ENCODE measurements at places on chromosomes 6 and 20. TPM values are rescaled to one million over a fixed set of nuclear protein-coding genes. Genes with fewer than 3 reads are reported as not detected.

HLA-DOA gene
- 0.55 TPM for total RNA-seq

- no peaks in the 10 kb centered on the region for H3K36me3 ChIP-seq
- H3K27ac ChIP-seq, result no peak overlapping the region
- no peak overlapping the region for H3K4me3 ChIP-seq
- no peaks in the 10 kb centered on the region for H3K27me3 ChIP-seq
These were observed 267.1 kb upstream of the SGK1 start for GRCh38 chr6:134584847-134585516.

- peaks cover 5% of the 10 kb centered on the region for H3K4me1 ChIP-seq
- H3K4me3 ChIP-seq, result no peak overlapping the region
- peak; percentile 39 for DNase-seq
- no peaks in the 10 kb centered on the region for H3K36me3 ChIP-seq
These were observed 279.4 kb downstream of the CD83 start for GRCh38 chr6:14396826-14397517.

GRCh38 chr20:991850-992249 lies 10.3 kb downstream of the RSPO4 start:
- peaks cover 25% of the 10 kb centered on the region for H3K27me3 ChIP-seq
- no peaks in the 10 kb centered on the region for H3K36me3 ChIP-seq
- H3K27ac ChIP-seq, result no peak overlapping the region
- no peaks in the 10 kb centered on the region for H3K4me1 ChIP-seq

DNA sequence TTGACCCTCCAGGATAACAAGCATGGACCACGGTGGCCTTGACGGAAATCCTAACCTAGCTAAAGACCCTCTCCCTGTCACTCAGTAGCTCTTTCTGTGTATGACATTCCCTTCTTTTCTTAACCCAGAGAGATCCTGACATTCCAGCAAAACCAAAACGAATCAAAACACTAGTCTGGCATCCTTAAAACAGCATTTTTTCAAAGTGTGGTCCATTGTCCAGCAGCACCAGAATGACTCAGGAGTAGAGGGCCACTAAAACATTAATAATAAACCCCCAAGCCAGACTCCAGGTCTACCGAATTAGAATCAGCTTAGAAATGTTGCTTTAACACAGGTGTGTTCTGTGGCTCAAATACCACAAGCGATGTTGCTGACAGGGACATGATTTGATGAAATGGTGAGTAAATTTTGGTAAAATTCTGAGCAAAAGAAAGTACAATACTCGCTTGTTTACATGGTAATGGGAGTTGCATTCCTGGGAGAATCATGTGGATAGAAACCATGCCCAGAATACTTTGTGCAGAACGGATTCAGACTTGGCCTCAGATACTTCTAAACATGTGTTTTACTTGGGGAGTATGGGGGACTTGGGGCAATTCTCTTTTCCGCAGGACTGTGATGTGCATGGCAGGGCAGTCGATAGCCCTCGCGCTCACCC lies 174.2 kb upstream of the KCNG1 start:
- H3K36me3 ChIP-seq, result no peaks in the 10 kb centered on the region
- no peak overlapping the region for H3K4me3 ChIP-seq

DNA sequence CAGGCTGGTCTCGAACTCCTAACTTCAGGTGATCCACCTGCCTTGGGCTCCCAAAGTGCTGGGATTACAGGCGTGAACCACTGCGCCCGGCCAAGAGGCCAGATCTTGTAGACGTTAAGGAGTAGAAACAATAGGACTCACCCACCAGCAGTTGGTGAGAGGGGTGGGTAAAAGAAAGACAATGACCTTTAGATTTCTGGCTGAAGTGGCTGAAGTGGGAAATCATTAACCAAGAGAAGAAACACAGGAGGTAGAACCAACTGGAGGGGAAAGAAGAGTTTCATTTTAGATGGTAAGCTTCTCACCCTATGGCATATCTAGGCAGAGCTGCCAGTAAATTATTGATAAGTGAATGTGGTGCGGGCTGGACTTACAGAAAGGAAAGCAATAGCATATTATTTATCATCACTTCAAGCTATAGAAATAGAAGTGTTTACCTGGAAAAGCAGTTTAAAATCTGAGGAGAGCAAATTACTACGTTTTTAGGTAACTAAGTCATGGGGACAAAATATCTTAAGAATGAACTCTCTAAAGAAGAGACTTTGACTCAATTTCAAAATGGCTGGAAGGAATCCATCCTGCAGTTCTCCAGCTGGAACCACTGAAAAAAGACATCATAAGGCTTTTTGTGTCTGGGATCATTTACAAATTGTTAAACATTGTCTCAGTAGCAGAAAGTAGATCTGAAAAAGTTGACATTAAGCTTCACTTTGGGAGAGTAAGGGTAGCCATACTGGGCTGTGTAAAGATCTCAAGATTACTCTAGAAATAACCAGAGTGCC lies 109.6 kb downstream of the ALDH8A1 start:
- no peaks in the 10 kb centered on the region for H3K4me1 ChIP-seq
- no peak overlapping the region for H3K27ac ChIP-seq
- H3K27me3 ChIP-seq, result no peaks in the 10 kb centered on the region
- no peak overlapping the region for H3K4me3 ChIP-seq
- no peak for DNase-seq
